ENCODE measurements at places on chromosomes 7 and 10. TPM values are rescaled to one million over a fixed set of nuclear protein-coding genes. Genes with fewer than 3 reads are reported as not detected.

- H3K27me3 ChIP-seq, result no peaks in the 10 kb centered on the region
- no peaks in the 10 kb centered on the region for H3K36me3 ChIP-seq
- H3K4me1 ChIP-seq, result peaks cover 27% of the 10 kb centered on the region
- DNase-seq, result no peak
Observed at GRCh38 chr7:155280446-155281397, 17.0 kb upstream of the INSIG1 start.

Gene CDHR1
- 0.51 TPM for total RNA-seq

DNA sequence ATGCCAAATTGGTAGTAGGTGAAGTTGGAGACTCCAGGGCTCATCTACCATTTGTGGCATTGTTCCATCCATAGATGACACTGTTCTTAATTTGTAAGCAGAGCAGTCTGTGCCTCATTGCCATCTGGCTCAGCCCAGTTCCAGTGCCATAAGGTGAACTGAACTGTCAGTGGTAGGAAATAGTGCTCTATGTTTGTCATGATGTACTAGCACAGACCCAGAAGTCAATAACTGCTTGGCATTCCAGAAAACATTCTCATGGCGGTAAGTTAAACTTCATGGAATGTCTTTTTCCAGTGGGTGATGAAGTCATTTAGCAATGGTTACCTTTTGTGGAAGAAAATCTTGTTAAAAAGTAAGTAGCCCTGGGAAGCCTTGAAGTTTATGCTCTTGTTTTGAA lies 302.7 kb downstream of the SUGCT start:
- H3K27me3 ChIP-seq, result no peaks in the 10 kb centered on the region
- no peak overlapping the region for H3K27ac ChIP-seq
- H3K36me3 ChIP-seq, result no peaks in the 10 kb centered on the region
- H3K4me3 ChIP-seq, result no peak overlapping the region
- H3K4me1 ChIP-seq, result no peaks in the 10 kb centered on the region

Gene HILPDA
- total RNA-seq, result 5.6 TPM

Gene PSAP
- 435 TPM for total RNA-seq

- H3K27ac ChIP-seq, result no peak overlapping the region
- DNase-seq, result no peak
- no peaks in the 10 kb centered on the region for H3K36me3 ChIP-seq
- H3K27me3 ChIP-seq, result no peaks in the 10 kb centered on the region
- H3K4me1 ChIP-seq, result no peaks in the 10 kb centered on the region
Observed at GRCh38 chr10:130230036-130230435, 93.8 kb downstream of the GLRX3 start.

DNA sequence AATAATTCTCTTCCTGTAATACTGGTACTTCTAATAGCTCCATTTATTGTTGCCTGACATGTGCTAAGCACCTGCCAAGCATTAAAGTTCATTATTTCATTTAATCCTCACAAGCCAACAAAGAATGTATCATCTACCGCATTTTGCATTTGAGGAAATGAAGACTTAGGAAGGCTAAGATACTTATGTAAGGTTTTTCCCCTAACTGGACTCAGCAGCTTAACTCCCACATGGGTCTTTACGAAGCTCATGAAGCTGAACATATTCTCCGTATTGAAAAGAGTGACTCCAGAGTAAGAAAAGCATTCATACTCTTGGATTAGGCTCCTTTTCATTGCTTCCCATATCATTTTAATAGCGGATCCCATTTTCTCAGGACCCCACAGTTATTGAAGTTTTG lies 155.7 kb upstream of the TMEM72 start:
- H3K4me1 ChIP-seq, result no peaks in the 10 kb centered on the region
- H3K36me3 ChIP-seq, result no peaks in the 10 kb centered on the region
- no peak overlapping the region for H3K27ac ChIP-seq
- H3K4me3 ChIP-seq, result no peak overlapping the region
- DNase-seq, result no peak
- H3K27me3 ChIP-seq, result no peaks in the 10 kb centered on the region

DNA sequence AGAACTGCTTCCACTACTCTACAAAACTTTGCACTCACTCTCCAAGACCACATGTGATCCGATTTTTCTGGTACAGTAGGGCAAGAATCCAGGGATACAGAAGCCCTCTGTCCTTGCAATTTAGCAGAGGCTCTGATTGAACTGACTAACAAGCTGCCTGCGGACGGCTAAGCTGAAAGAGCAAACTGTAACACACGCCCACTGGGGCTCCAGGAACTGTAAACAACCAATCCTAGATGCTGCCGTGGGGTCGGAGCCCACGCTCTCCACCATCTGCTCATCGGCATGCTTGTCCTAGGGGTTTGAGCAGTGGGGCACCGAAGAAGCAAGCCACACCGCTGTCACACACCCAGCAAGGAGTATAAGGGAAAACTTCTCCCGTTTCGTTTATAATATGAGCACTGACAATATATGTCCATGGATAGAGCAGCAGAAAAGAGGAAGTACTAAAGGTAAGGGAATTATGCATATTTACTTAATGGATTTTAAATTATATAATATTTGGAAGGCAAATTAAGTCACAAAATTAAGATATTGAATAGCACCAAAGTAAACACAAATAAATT lies 634.4 kb upstream of the POT1 start:
- H3K4me1 ChIP-seq, result no peaks in the 10 kb centered on the region
- H3K27ac ChIP-seq, result no peak overlapping the region
- no peak for DNase-seq
- no peak overlapping the region for H3K4me3 ChIP-seq
- no peaks in the 10 kb centered on the region for H3K27me3 ChIP-seq

DNA sequence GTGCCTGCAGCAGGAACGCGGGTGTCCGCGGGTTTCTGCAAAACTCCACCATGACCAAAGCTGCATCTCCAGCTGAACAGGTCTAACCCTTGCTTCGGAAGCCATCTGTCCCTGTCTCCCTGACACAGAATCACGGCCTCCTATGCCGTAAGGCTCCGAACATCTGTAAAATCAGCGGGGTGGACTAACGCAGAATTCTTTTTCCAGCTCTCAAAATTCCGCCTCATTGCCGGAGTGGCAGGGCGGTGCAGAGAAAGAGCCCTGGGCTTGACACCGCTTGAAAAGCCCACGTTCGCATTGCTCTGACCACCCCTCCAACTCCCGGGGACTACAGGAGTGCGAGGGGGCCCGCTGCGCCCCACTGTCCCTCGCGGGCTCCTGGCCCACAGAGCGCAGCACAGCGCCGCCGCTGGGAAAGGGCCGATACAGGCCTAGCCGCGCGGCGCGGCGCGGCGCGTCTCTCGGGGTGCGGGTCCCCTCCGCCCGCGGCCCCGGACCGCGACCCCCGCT lies 409 bp downstream of the DNMBP start:
- H3K27me3 ChIP-seq, result no peaks in the 10 kb centered on the region
- H3K4me1 ChIP-seq, result peaks cover 6% of the 10 kb centered on the region
- H3K27ac ChIP-seq, result peak overlapping the region; percentile 75

Gene TWIST1
- 0.17 TPM for total RNA-seq

- no peaks in the 10 kb centered on the region for H3K36me3 ChIP-seq
- peaks cover 2% of the 10 kb centered on the region for H3K4me1 ChIP-seq
- H3K27ac ChIP-seq, result no peak overlapping the region
- H3K27me3 ChIP-seq, result no peaks in the 10 kb centered on the region
Observed at GRCh38 chr7:22287412-22287811, 69.5 kb downstream of the RAPGEF5 start.

GRCh38 chr10:33382921-33383713 lies 48.6 kb upstream of the NRP1 start:
- no peak overlapping the region for H3K27ac ChIP-seq
- DNase-seq, result no peak
- no peaks in the 10 kb centered on the region for H3K36me3 ChIP-seq
- H3K27me3 ChIP-seq, result no peaks in the 10 kb centered on the region
- H3K4me1 ChIP-seq, result peaks cover 13% of the 10 kb centered on the region
- no peak overlapping the region for H3K4me3 ChIP-seq

GRCh38 chr10:66792441-66792840 lies 133.4 kb upstream of the LRRTM3 start:
- DNase-seq, result no peak
- no peak overlapping the region for H3K4me3 ChIP-seq
- no peak overlapping the region for H3K27ac ChIP-seq

- no peak overlapping the region for H3K27ac ChIP-seq
- DNase-seq, result no peak
- H3K4me3 ChIP-seq, result no peak overlapping the region
Observed at GRCh38 chr10:130377986-130378540, 241.9 kb downstream of the GLRX3 start.

DNA sequence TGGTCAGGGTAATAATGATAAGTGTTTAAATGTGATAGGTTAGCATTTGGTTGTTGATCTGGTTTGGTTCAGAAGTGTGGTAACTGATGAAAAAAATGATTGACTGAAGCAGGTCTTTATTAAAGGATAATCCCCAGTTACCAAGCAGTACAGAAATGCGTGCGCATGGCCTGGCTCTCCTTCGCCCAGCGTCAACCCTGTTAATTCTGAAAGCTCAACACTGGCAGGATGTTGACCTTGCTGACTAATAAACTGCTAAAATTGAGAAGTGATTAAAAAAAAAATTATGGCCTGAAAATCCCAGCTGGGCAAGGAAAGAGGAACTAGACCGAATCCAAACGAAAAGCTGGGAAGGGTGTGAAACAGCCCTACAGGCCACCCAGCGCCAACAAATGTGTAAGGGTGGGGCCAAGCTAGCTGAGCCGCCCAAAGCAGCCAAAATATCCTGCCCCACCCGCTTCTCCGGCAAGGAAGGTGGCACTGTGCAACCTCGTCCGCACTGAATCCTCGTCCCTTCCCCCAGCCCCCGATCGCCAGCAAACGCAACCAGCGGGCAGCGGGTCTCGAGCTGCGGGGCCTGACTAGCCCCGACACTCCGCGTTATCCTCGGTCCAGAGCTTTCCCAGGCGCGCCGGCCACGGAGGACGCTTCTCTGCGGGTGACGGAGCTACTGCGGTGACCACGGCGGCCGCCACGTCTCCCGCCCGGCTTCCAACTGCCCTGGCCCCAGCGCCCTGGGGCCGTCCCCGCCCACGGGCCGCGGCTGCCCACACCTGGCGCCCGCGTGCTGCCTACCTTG lies 561 bp downstream of the SHTN1 start:
- peak overlapping the region; percentile 87 for H3K4me3 ChIP-seq
- H3K36me3 ChIP-seq, result no peaks in the 10 kb centered on the region
- no peaks in the 10 kb centered on the region for H3K27me3 ChIP-seq
- H3K4me1 ChIP-seq, result peaks cover 13% of the 10 kb centered on the region
- peak; percentile 39 for DNase-seq
- H3K27ac ChIP-seq, result peak overlapping the region; percentile 98

DNA sequence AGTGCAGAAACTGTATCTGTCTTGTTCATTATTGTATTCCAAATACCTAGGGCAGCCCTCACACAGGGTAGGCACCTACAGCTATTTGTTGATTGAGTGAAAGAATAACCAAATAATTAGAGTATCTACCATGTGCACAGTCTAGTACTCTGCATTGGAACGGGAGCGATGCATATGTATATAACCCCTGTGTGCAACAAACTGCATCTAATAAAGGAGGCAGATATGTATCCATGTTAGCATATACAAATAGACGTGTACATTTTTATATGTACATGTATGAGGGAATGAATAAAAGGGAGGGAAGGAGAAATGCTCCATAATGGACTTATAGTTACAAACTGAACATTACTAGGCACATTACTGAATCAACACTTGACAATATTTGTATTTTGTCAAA lies 191.3 kb upstream of the PTPRZ1 start:
- no peaks in the 10 kb centered on the region for H3K27me3 ChIP-seq
- no peak overlapping the region for H3K27ac ChIP-seq
- no peaks in the 10 kb centered on the region for H3K36me3 ChIP-seq
- H3K4me1 ChIP-seq, result no peaks in the 10 kb centered on the region
- H3K4me3 ChIP-seq, result no peak overlapping the region

DNA sequence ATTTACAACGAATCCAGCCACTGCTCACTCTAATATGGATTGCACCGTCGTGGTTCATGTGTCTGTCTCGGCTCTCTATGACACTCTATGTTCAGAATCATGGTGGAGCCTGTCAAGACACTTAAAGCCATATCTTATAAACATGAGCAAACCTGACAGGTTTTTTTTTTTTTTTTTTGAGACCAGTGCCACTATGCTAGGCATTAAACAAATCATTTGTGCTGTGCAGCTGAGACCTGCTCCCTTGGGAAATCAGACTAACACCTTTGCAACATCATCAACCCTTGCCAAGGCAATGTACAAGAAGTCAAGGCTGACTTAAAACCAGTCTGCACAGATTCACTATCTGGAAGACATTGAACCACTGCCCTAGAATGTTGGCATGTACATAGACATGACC lies 181.2 kb upstream of the ANK3 start:
- H3K4me3 ChIP-seq, result no peak overlapping the region
- H3K27ac ChIP-seq, result no peak overlapping the region
- DNase-seq, result no peak
- no peaks in the 10 kb centered on the region for H3K27me3 ChIP-seq

- H3K4me3 ChIP-seq, result no peak overlapping the region
- H3K27ac ChIP-seq, result no peak overlapping the region
- no peak for DNase-seq
- H3K36me3 ChIP-seq, result no peaks in the 10 kb centered on the region
- no peaks in the 10 kb centered on the region for H3K27me3 ChIP-seq
Observed at GRCh38 chr10:82040336-82040735, 165.3 kb downstream of the NRG3 start.

- H3K4me3 ChIP-seq, result no peak overlapping the region
- H3K27me3 ChIP-seq, result no peaks in the 10 kb centered on the region
- no peak overlapping the region for H3K27ac ChIP-seq
- H3K36me3 ChIP-seq, result no peaks in the 10 kb centered on the region
- DNase-seq, result no peak
Observed at GRCh38 chr7:39971924-39972323, 21.9 kb downstream of the CDK13 start.

DNA sequence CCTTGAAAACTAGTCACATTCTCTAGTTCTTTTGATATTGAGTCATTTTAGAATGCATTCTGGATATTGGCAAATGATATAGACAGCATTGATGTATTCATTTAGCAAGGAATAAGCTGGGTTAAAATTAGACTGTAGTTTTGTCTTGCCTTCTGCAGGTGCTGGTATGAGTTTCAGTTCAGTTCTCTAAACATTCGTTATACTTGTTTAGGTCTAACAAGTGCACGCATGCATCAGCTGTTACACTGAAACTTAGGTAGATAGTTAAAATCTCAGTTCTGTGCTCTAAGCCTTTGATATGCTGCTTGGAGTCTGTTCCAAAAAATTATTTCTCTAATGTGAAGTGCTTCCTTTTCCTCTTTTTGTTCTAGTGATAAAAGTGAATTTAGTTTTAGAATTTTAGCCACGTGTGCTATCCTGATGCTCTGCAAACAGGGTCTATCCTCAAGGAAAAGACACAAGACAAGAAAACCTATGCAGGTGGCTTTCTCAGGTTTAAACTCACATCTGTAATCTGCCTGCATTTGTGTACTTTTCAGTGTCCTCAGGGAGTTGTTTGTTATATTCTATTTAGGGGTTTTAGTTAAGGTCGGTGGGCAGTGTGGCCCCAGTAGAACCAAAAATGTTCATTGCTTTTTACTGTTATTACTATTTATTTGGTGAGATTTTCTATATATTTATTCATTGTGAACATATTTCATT lies 409.0 kb downstream of the CDC14C start:
- DNase-seq, result no peak
- no peaks in the 10 kb centered on the region for H3K27me3 ChIP-seq
- no peak overlapping the region for H3K4me3 ChIP-seq

- no peaks in the 10 kb centered on the region for H3K27me3 ChIP-seq
- no peaks in the 10 kb centered on the region for H3K4me1 ChIP-seq
- no peak overlapping the region for H3K4me3 ChIP-seq
- no peak overlapping the region for H3K27ac ChIP-seq
Observed at GRCh38 chr10:78140066-78140630, 106.5 kb downstream of the RPS24 start.

Gene FGL2
- 19.1 TPM for total RNA-seq

Gene MOSPD3
- 3.5 TPM for total RNA-seq

- H3K4me1 ChIP-seq, result no peaks in the 10 kb centered on the region
- H3K27ac ChIP-seq, result no peak overlapping the region
- no peak overlapping the region for H3K4me3 ChIP-seq
- no peaks in the 10 kb centered on the region for H3K27me3 ChIP-seq
- H3K36me3 ChIP-seq, result no peaks in the 10 kb centered on the region
Observed at GRCh38 chr10:58644311-58644710, 131.6 kb downstream of the BICC1 start.

Measured in liver (tissue), 10 donors.